ENCODE measurements at places on chromosomes 6 and 20. TPM values are rescaled to one million over a fixed set of nuclear protein-coding genes. Genes with fewer than 3 reads are reported as not detected.

DNA sequence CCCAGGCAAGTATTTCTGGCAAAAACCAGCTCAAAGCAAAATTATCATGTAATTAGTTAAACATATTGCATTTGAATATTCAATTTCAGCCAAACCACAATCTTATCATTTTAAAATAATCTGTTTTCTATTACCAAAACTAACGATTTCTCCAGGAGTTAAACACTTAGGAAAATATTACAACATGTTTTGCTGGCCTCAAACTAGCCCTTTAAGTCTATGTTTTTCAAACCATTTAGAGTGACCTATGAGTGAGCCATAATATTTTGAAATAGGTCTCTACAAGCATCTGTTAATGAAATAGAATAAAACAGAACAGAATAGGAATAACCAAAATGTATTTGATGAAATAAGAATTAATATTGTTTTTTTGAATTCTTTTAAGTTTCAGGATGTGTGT lies 370.9 kb downstream of the COL12A1 start:
- no peak for DNase-seq

- DNase-seq, result no peak
Measured at GRCh38 chr20:10093087-10093591, 58.4 kb downstream of the ANKEF1 start.

Gene BMP5
- 34.5 TPM for total RNA-seq

DNA sequence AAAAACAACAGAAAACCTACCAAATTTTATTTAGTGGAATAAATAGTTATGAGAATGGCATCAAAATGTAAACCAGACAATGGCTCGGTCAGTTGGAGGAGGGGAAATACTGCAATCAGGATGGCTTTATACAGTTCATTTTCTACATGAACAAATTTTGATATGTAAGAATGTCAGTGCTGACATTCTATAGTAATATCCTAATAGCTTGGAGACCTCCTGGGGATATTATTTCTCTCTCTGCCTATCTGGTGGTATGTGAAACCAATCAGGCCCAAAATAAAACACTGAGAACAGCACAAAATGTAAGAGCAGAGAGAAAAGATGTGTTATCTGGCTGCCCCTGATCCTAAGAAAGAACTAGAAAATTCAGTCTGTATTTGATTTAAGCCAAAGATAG lies 327.7 kb downstream of the UBE3D start:
- DNase-seq, result no peak

GRCh38 chr6:42781546-42781795 lies 381 bp upstream of the BICRAL start:
- no peak for DNase-seq

Gene BFSP1
- total RNA-seq, result 1.8 TPM

- DNase-seq, result no peak
Measured at GRCh38 chr6:126475449-126475848, 135.5 kb downstream of the CENPW start.

- DNase-seq, result no peak
Measured at GRCh38 chr6:137768935-137769334, 98.1 kb upstream of the TNFAIP3 start.

DNA sequence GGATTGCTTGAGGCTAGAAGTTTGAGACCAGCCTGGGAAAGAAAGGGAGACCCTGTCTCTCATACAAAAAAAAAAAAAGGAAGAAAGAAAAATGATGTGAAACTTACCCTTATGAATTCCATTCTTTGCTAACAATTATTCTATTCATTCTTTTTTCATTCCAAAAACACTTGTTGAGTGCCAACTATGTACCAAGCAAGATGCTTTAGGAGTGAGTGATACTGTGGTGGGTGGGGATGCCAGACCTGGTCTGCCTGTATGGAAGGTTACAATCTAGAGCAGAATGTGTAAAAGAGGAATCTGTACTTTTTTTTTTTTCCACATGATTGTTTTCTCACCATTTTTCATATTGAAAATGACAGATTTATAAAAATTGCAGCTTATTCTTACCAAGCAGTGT lies 73.8 kb upstream of the TULP1 start:
- DNase-seq, result no peak

Gene DDR1
- 146 TPM for total RNA-seq

GRCh38 chr6:122610690-122611455 lies 668 bp downstream of the PKIB start:
- peak; percentile 2 for DNase-seq

DNA sequence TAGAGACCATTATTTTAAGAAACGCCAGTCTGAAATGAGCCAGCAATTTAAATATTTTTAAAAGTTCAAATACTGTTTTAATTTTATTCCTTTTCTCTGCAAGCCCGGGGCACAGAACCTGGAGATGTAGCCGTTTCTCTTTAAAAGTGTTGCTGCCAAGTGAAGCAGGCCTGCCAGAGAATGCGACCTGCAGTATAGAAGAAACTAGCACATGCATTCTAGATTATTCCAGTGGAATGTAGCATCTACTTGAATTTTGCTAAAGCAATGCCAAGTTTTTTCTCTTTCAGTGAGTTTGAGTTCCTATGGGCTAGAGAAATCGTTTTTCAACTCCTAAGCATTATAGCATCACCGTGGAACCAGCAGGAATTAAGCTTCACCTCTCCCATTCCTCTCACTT lies 101.3 kb downstream of the QRSL1 start:
- peak; percentile 48 for DNase-seq

- DNase-seq, result no peak
Measured at GRCh38 chr20:38985603-38986170, 23.5 kb downstream of the DHX35 start.

DNA sequence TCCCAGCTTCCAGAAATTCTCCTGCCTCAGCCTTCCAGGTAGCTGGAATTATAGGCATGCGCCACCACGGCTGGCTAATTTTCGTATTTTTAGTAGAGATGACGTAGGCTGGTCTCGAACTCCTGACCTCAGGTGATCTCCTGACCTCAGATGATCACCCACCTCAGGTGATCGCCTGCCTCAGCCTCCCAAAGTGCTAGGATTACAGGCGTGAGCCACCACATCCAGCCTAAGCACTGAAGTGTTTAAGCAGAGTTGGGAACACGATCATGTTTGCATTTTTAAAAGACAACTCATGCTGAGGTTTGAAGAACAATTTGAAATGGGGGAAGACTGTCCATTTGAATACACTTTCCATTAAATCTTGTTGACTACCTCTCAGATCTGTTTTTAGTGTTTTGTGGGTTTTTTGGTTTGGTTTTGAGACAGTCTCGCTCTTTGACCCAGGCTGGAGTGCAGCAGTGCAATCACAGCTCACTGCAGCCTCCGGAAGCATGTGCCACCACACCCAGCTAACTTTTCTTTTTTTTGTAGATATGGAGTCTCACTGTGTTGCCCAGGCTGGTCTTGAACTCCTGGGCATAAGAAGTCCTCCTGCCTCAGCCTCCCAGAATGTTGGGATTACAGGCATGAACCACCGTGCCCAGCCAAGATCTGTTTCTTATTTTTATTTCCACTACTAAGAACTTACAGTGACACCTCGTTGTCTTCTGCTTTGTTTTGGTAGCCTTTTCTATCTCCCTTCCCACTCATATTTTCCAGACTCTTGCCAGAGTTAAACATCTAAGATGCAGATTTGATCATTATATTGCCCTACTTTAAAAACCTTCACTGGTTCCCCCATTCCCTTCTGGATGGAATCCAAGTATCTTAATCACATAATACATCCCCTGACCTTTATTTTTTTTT lies 5.5 kb downstream of the CASP8AP2 start:
- DNase-seq, result no peak

Gene CFB
- total RNA-seq, result 11.6 TPM

DNA sequence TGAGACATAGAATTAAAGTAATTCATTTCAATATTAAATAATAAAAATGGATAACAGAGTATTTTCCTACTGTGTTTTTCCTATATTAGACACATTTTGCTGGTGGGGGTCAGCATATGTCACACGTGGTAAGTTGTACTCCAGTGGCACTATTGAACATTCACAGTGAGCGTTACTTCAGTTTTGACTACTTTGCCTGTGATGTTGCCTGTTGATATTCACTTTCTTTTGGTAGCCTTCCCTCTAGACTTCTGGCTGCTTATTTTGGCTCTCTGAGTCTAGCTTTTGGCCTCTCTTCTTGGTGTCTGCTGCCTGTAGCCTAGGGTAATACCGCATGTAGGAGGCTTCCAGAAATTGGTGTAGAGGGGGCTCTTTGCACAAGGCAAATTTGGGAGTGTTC lies 64.4 kb upstream of the TFB1M start:
- no peak for DNase-seq

Gene STK4
- 20.7 TPM for total RNA-seq

GRCh38 chr6:13357551-13358075 lies 29.3 kb upstream of the TBC1D7 start:
- peak; percentile 31 for DNase-seq

Gene HLA-DQA2
- total RNA-seq, result not detected

GRCh38 chr6:167141667-167142432 lies 15.9 kb downstream of the GPR31 start:
- DNase-seq, result no peak

DNA sequence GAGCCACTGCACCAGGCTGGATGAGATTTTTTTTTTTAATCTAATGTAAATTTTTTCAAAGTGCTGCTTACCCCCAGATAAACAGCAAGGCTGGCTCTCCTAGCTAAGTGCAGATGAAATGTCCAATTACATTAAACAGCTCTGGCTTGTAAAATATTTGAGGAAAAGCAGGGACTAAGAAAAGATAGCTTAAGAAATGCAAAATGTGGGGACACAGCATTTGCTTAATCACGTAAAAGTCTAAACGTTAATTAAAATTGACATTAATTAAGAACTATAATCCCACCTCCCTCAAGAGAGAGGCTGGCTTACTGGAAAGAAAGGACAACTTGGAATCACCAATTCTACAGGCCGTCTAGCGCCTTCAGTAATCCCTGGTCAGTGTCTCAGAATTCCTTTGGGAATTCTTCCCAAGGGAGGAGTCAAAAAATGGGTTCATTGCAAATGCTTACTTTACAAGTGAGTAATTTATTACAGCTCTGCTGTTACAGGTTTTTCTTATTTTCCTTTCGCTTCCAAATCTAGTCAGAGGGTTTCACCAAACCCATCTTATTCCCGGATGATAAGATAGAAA lies 13.6 kb upstream of the MARCKS start:
- no peak for DNase-seq

Gene PRICKLE4
- 1.8 TPM for total RNA-seq

DNA sequence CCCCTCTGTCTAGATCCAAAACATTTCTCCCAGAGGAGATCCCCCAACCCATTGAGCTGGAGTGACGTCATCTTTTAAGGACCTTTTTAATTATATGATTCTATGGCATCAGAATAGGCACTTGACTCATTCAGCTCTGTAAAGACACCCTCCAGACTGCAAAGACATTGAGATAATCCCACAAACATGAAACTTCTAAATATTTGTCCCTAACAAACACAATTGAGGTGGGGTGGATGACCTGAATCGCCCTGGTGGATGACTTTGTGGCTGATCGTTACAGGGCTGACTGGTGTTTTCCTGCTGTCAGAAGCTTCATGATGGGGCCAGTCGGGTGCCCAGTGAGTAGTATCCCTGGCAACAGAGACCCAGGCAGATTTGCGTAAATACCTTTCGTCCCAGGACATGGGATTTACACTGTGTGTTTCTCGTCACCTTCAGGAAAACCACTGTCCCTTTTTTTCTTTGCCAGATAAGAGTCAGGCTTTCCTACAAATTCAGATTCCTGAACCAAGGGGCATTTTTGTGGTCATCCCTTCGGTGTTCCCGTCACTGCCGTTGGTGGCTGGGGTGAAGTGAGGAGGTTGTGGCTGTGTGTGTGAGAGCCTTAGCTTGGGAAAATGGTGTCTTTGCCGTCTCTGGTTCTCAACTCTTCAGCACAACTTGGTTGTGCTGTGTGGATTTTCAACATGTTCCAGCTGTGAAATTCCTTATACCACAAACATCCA lies 5.3 kb upstream of the PCK1 start:
- DNase-seq, result no peak

Gene SAMD3
- 5.9 TPM for total RNA-seq

DNA sequence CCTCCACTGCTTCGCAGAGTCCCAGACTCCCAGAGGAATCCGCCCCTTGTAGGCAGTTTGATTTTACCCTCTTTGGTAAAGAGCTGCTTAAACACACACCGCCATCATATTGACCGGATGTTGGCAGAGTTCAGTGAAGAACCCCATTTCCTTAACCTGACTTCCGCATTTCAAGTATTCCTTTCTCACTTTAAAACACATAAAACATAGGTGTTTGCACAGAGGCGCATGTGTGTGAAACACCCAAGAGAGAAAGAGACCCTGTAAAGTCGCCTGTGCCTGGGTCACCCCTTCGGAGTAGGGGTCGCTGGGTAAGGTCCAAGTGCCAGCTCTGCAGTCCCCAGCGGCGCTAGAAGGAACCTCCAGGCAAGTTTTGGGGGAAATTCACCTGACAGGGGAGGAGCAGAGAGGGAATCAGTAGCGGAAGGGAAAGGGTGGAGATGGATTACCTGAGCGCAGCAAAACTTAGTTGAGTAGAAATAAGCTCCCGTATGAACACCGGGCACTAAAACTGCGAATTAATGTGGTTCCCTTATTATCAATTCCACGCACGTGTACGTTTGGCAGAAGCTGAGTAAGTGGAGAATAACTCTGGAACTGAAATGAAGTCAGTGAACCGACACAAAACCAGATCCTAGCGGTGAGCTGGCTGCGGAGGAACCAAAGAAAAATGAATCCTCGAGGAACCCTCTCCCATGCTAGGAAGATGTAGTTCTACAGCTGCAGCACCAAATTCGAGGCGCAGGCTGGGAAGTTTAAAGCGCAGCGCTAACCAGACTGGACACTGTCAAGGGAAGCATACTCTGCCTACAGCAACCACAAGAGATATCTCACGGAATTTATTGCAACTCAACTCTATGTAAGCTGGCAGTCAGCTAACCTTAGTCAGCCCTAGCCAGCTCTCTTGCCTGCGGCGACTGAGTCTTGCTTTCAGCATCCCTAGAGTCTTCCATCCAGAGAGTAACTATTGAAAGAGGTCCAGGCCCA lies 3.5 kb upstream of the HTR1B start:
- DNase-seq, result no peak

Gene SSTR4
- 0.89 TPM for total RNA-seq

DNA sequence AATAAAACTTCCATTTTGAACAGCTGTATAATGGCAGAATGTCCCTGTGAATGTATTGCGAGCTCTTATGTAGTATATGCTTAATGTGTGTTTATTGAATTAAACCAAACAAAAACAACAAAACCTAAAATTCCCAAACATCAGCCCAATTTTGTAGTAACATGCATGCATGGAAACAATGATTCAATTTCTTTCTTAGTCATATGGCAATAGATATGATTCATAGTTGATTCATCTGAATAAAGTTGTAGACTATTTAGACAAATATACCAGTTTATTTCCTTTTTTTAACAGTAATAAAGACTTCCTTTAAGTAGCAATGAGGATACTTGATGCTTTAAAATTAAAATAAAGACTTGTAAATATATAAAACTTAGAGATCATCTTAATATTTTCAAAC lies 670.6 kb downstream of the CD109 start:
- no peak for DNase-seq

GRCh38 chr6:70524721-70525286 lies 41.9 kb upstream of the SDHAF4 start:
- no peak for DNase-seq

Gene GABRR2
- 0.89 TPM for total RNA-seq

All from spinal cord (tissue), 10 donors.